ENCODE measurements at places on chromosomes 2 and 18.

GRCh38 chr2:128558895-128559532 lies 240.3 kb upstream of the HS6ST1 start:
- DNase-seq: no peak

- DNase-seq: no peak
Observed at GRCh38 chr2:226274143-226274542, 525.5 kb downstream of the IRS1 start.

- DNase-seq: no peak
Observed at GRCh38 chr2:239114119-239114581, 266.3 kb downstream of the TWIST2 start.

DNA sequence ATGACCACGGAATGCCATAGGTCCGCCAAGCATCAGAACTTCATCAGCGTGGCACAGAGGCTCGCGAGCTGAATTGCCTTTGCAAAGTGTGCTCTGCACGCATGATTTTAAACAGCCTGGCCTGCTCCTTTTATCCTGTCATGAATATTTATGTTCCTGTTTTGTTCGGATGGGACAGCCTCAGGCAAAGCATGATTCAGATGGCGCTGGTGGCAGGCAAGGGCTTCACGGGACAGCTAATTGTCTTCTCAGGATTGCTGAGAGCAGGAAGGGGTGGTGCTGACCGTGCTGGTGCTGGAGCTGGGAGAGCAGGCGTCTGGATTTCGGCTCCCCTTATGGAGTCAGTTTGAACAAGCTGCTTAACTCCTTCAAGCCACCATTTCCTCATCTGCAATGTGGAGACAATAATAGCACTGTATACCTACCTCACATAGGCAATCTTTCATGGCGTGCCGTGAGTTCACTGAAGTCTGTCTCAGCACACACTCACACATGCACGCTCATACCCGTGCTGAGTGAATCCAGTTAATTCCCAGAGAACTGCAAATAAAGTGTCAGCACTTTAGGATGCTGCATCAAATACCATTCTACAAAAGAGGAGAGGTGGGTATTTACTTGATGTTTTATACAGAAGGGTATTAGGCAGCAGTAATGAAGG lies 79.7 kb upstream of the APCDD1 start:
- no peak for DNase-seq

GRCh38 chr2:105324101-105324500 lies 5.4 kb downstream of the TGFBRAP1 start:
- no peak for DNase-seq
